Articular chondrocyte of knee joint (primary cell): ENCODE measurements at places on chromosomes 12 and 14. TPM values are rescaled to one million over a fixed set of nuclear protein-coding genes. Genes with fewer than 3 reads are reported as not detected.

The KLRD1 gene
- total RNA-seq = 0.65 and 1.2 TPM in 2 replicates

The ASIC1 gene
- total RNA-seq = 3.6 and 3.7 TPM in 2 replicates

The CS gene
- 98.2 and 115 TPM in 2 replicates for total RNA-seq

The TMED8 gene
- 12.4 and 12.6 TPM in 2 replicates for total RNA-seq

The RNF31 gene
- 28.9 and 37.8 TPM in 2 replicates for total RNA-seq

The LALBA gene
- not detected in 2 replicates for total RNA-seq

The HCFC2 gene
- 38.9 and 41.2 TPM in 2 replicates for total RNA-seq

The DDX55 gene
- total RNA-seq = 16.2 and 17.9 TPM in 2 replicates

The MGP gene
- total RNA-seq = 63.6 and 73.9 TPM in 2 replicates

The FOXA1 gene
- 0.11 TPM in 1 of 2 replicates, not detected in the other for total RNA-seq

The RNASE3 gene
- not detected in 2 replicates for total RNA-seq
